PC-3 (cell line): ENCODE measurements at places on chromosomes 1 and 21. TPM values are rescaled to one million over a fixed set of nuclear protein-coding genes. Genes with fewer than 3 reads are reported as not detected.

GRCh38 chr1:197786280-197786679 lies 11.0 kb upstream of the DENND1B start:
- peaks cover 53% of the 10 kb centered on the region for H3K4me1 ChIP-seq
- H3K27me3 ChIP-seq: no peaks in the 10 kb centered on the region
- no peak overlapping the region for H3K27ac ChIP-seq
- no peak overlapping the region for H3K4me3 ChIP-seq

DNA sequence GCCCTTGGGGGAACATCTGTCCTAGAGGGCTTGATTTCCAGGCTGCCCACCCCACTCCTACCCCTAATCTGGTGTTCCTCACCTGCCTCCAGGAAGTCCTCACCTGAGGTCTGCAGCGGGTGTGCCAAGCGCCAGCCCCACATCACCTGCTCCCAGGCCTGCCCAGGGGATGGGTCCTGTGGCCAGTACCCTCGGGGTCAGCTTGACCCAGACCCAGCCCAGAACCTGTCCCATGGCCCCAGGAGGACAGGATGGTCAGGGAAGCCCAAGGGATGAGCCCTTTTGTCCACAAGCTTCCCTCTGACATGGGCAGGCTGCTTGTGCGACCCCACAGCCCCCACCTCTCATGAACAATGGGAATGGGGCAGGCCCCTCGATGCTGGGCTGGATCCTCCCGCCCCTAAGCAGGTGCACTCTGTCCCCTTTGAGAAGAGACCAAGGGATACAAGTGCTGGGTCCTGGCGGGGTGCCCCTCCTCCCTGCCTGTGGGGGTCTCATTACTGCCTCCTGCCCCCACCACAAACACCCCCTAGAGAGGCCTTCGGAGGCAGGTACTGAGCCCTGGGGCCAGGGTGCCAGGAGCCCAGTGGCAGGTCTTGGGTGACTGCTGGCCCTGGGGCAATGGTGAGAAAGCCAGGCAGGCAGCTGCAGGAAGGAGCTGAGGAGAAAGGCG lies 3.2 kb downstream of the MIB2 start:
- peaks cover 25% of the 10 kb centered on the region for H3K4me1 ChIP-seq
- H3K4me3 ChIP-seq: no peak overlapping the region
- no peaks in the 10 kb centered on the region for H3K27me3 ChIP-seq
- H3K27ac ChIP-seq: no peak overlapping the region

DNA sequence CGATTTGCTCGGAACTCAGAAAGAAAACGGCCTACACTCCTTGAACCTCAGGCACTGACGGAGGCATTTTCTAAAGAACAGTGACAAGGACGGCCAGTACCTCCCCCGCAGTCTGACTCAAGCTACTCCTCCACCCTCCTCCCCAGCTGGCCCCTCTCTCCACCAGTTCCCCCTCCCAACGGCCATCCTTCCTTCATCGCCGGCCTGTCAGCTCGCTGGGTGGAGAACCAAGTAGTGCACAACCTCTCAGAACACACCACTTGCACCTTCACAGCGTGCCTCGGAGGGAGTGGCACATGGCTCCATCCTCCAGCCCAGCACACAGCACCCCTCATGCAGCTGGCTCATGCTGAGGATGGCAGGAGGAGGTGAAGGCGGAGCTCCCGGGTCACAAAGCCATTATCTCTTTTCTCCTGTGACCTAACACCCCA lies 58.8 kb downstream of the TOR1AIP2 start:
- H3K4me1 ChIP-seq: peaks cover 11% of the 10 kb centered on the region; the same call in 1 of the 2 replicates
- no peak for DNase-seq
- no peak overlapping the region for H3K4me3 ChIP-seq
- H3K27me3 ChIP-seq: no peaks in the 10 kb centered on the region
- no peak overlapping the region for H3K27ac ChIP-seq
- no peaks in the 10 kb centered on the region for H3K36me3 ChIP-seq

DNA sequence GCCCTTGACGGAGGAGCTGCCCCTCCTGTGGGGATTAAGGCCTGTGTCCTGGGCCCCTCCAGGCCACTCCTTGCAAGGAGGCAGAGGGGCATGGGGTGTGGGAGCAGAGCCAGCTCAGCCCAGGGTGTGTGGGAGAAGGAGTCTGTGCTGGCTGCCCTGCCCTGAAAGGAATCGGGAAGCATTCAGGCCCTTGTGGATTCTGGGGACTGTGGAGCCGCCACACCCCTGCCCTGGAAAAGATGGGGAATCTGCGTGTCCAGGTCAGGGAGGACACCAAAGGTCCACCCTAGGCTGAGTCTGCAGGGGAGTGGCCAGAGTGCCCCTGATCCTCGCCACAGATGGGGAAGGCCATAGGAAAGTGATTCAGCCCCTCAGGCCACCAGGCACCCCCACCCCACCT lies 16.5 kb upstream of the PRDM16 start:
- H3K4me1 ChIP-seq: no peaks in the 10 kb centered on the region
- no peak for DNase-seq
- no peaks in the 10 kb centered on the region for H3K36me3 ChIP-seq
- H3K27ac ChIP-seq: no peak overlapping the region
- H3K27me3 ChIP-seq: peaks cover 67% of the 10 kb centered on the region
- H3K4me3 ChIP-seq: no peak overlapping the region

- no peak for DNase-seq
- H3K4me1 ChIP-seq: no peaks in the 10 kb centered on the region
- no peak overlapping the region for H3K4me3 ChIP-seq
- H3K36me3 ChIP-seq: no peaks in the 10 kb centered on the region
- H3K27ac ChIP-seq: no peak overlapping the region
Observed at GRCh38 chr1:229248821-229249817, 21.8 kb upstream of the RAB4A start.

DNA sequence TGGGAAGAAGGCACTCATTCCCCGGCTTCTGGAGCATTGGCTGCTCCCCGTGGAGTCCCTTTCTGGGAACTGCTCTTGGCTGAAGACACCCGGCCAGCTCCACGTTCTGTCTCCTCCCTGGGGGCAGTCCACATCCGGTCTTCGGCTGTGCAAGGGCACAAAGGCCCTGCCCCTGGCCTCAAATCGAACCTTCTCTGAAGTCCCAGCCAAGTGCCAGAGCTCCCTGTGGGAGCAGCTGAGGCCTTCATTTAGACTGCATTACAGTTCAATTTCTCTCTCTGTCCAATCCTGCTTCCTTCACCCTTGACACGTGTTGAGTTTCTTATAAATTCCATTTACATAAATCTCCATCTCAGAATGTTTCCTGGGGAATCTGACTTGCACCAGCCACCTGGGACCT lies 132.9 kb upstream of the POU3F1 start:
- H3K27me3 ChIP-seq: peaks cover 66% of the 10 kb centered on the region
- H3K36me3 ChIP-seq: no peaks in the 10 kb centered on the region
- H3K27ac ChIP-seq: no peak overlapping the region
- no peak for DNase-seq
- H3K4me3 ChIP-seq: no peak overlapping the region

GRCh38 chr1:33234588-33234990 lies 21.7 kb upstream of the ZNF362 start:
- H3K4me3 ChIP-seq: no peak overlapping the region
- H3K27me3 ChIP-seq: no peaks in the 10 kb centered on the region
- no peak overlapping the region for H3K27ac ChIP-seq
- no peaks in the 10 kb centered on the region for H3K36me3 ChIP-seq

GRCh38 chr1:193419295-193419694 lies 232.9 kb upstream of the B3GALT2 start:
- no peaks in the 10 kb centered on the region for H3K36me3 ChIP-seq
- H3K27ac ChIP-seq: no peak overlapping the region
- DNase-seq: no peak
- no peak overlapping the region for H3K4me3 ChIP-seq
- no peaks in the 10 kb centered on the region for H3K4me1 ChIP-seq
- H3K27me3 ChIP-seq: no peaks in the 10 kb centered on the region

- no peaks in the 10 kb centered on the region for H3K27me3 ChIP-seq
- H3K27ac ChIP-seq: no peak overlapping the region
- H3K4me3 ChIP-seq: no peak overlapping the region
- H3K4me1 ChIP-seq: no peaks in the 10 kb centered on the region
Observed at GRCh38 chr1:225388372-225388771, 39.5 kb downstream of the LBR start.

GRCh38 chr1:205271745-205272144 lies 44.0 kb downstream of the TMCC2 start:
- H3K27me3 ChIP-seq: no peaks in the 10 kb centered on the region
- H3K27ac ChIP-seq: no peak overlapping the region
- no peak overlapping the region for H3K4me3 ChIP-seq
- H3K4me1 ChIP-seq: peaks cover 16% of the 10 kb centered on the region
- no peak for DNase-seq

GRCh38 chr1:27527890-27528817 lies 38.2 kb upstream of the WASF2 start:
- DNase-seq: peak; percentile 83
- peak overlapping the region; percentile 68 for H3K4me3 ChIP-seq
- no peaks in the 10 kb centered on the region for H3K27me3 ChIP-seq
- H3K27ac ChIP-seq: peak overlapping the region; percentile 86

OVAAL gene
- not detected in 2 replicates for total RNA-seq

KRTAP19-7 gene
- total RNA-seq: not detected in 2 replicates

PCBP3 gene
- total RNA-seq: 2.4 and 3.0 TPM in 2 replicates
